Activated T-cell treated with anti-CD3 and anti-CD28 coated beads, Interleukin-2, amount 50 U/mL, for 72 hours (primary cell): ENCODE measurements at places on chromosomes 4 and X. TPM values are rescaled to one million over a fixed set of nuclear protein-coding genes. Genes with fewer than 3 reads are reported as not detected.

The GLOD5 gene
- not detected for total RNA-seq

The HAND2 gene
- total RNA-seq = not detected

DNA sequence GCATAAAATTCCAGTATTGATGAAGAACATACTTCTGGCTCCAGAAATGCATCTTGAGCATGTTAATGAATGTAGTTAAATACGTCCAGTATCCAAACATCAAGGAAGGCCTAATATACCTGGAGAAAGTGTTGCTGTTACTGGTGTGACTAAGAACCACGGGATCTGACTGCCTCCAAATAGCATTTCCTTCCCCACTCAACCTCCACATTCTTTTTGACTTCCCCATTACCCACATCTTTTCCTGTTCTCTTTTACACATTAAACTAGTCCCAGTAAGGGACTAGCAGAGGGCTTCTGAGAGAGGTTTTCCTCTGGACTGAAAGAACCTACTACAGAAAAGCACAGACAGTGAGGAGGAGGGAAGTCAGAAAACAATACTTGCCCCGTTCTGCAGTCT, 482.8 kb upstream of the HTR2C start:
- no peak for DNase-seq

DNA sequence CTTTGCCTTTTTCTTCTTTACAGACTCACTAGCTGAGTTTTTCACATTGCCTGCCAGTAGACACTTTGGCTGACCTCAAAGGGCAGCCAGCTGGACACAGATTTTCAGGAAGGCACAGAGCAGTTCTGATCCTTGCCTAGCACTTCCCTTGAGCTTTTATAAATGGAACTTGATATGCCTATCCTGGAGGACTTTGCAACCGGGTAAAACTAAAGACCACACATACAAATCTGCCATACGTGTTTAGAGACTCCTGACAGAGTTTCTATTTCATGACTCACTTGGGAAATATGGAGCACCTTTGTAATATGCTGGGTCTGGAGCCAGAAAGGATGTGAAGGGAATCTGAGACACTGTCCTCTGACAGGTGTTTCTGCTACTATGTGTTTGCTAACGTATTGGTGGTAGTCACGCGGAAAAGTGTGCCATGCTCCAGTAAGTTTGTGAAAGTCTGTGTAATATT, 56.7 kb upstream of the RASSF6 start:
- no peak for DNase-seq

GRCh38 chrX:129566073-129566472, 26.0 kb downstream of the OCRL start:
- DNase-seq = no peak

- no peak for DNase-seq
Measured at GRCh38 chr4:14289708-14290107, 662.2 kb upstream of the BOD1L1 start.

DNA sequence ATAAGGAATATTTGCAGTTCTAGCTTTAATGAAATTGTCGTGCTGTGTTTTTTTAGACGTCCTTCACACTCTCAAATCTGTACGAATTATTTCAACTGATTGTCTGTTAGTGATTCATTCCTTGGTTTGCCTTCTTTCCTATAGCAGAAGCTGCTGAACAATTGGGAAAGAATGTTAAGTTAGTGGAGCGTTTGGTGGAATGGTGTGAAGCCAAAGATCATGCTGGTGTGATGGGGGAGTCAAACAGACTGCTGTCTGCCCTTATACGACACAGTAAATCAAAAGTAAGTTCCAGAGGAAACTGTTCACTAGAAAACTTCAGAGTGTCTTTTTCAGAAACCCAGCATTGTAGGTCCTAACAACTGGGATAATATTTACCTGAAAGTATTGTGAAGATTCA, 159.9 kb downstream of the RAP1GDS1 start:
- DNase-seq = no peak
